ENCODE measurements at places on chromosomes 6 and 20.

GRCh38 chr6:2127484-2127911, 117.9 kb downstream of the GMDS start:
- no peak for DNase-seq

DNA sequence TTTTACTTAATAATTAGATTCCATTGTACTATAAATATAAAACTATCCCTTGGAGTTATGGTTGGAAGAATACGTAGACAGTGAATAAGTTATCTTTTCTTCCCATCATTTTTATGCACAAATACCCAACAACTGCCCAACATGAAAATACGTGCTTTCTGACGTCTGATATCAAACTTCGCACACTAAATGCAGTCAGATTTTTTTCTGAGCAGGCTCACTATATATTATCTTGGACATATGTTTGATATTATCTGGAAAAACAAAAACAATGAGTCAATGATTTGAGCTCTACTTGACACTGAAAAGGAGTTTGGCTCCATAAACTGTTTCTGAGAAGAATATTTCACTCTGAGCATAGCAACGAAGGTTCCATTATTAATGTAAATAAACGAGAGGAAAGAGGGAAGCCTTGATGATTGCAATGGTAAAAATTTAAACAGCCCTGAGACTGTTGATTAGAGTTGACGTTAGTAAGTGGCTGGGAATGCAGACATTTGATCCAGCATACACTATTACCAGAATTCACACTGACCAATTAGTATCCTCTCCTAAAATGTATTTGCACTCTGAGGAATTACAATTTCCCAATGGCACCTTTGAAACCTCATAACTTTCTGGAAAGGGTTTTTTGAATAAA, 1090.0 kb downstream of the EPHA7 start:
- DNase-seq: no peak

DNA sequence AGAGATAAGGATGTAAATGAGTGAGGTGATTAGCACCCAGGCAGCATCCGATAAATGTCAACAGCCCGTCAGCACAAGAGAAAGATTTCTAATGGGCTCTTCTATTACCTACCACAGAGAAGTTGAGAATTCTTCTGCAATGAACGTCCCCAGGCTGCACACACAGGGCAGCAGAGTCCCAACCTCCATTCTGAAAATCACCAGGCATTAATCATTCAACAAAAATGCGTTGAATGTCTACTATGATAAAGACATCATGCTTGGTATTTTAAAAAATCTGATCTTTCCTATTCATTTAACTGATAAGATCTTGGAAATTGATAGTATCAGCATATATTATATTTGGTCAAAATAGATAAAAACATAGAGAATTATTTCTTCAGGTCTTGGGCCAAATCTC, 59.5 kb upstream of the VGLL2 start:
- DNase-seq: no peak

DNA sequence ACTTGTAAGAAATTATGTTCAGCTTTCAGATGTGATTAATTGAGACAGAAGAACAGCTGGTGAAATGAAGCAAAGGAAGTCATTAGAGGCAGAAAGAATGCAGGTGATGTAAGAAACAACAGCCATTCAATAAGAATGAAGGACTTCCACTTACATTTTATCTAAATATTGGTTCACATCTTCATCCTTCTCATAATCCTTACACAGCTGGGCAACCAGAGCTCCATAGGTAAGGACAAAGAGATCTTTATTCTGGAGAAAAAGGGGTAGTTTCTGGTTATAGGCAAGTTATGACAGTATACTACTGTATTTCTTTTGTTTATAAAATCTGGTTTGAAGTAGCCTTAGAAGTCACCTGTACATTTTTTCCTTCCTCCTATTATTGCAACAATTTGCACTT, 2.3 kb downstream of the TRAPPC3L start:
- DNase-seq: no peak

DNA sequence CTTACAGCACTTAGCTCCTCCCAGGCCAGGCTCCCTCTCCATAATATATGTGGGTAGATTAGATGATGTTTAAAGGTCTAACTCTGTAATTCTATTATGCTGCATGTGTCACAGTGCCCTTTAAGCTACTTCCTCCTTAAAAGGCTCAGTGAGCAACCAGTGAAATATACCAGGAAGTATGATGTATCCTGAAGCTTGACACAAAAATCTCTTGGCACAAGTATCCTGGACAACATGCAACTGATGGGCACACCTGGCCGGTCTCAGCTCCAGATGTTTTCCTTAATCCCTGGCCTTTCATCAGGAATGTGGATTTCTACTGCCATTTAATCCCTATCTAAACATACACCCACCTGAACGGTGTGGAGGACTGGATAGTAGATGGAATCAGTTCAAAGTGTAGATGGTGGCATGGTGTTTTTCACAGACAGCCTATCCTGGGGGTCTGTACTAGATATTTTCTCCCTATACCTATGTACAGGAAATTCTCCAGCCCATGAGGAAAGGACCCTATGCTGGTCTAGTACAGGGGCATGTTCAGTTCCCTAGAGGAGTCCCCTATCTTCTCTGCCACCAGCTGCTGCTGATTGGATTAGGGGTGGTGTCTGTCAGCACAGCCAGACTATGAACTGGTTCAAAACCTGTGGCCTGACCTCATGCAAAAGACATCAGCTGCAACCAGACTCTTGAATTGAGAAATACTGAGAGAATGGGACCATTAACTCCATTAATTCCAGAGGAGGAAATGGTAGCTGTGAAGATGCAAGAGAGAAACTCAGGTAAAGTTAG, 59.4 kb upstream of the CITED2 start:
- no peak for DNase-seq

DNA sequence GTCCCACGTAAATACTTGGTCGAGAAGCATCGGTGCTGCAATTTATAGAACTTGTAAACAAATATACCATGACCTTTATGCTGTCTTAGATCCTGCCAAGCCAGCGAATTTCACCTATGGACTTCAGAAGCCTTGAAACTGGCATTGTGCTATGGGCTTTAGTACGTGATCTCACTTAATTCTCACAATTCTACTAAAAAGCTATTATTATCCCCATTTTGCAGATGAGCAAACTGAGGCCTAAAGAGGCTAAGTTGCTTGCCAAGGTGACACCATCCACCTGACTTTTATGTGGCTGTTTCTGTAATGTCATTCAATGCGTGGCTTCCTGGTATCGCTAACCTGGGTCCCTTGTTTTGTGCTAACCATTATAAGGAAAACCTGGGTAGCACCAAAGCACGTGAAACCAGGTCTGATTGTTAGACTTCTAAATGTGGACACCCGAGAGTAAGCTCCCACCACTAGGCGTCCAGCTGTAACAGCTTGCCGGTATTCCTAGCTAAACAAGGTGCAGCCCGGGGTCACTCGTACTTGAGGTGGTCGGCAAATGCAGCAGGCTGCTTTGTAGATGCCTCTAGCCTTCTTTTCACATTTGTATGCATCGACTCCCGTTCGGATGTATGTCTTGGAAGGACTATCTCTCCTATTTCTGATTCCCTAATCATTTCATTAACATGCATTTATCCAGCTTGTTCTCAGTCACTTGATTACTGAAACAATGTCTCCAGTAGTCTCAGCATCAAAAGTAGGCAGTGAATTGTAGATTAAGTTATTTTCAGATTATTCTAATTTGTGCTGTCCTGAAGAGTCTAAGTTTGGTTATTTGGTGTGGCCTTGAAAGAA, 1.1 kb downstream of the SYNJ2 start:
- DNase-seq: no peak

DNA sequence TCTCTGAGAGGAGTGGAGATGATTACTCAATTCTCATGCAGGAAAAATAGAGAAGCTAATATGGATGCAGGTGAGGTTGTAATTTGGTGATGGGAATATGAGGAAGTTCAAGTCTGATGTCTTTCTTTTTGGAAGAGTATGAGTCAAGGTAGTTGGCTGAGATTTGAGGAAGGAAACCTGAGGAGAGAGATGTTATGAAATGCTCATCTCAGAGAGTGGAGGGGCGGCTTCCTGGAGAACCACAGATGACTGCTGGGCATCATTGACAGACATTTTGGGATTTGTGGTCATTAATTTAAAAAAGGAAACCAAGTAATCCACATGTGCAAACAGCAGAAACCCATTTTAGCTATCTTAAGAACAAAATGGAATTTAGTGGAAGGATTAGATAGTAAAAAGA, 72.5 kb upstream of the UST start:
- DNase-seq: no peak

DNA sequence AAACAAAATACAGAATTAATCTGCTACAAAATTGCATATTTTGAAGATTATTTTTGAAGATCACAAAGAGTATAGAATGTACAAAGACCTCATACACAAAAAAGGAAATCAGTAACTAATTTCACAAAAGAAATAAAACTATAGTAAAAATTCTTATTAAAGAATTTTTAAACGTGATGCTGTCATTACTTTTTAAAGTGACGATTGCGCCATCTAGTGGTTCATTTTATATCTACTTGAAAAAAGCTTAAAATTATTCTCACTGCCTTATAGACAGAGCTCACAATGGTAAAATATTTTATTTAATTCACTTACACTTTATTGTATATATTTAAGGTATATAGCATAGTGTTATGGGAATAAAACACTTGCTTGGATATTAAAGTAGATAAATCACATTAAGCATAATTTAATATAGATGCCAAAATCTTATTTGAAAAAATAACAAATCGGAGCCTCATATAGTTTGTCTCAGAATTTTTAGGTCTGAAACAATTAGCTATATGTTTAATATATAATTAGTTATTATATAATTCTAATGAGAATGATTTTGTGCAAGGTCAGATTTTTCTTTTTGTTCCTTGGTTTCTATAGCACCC, 128.8 kb downstream of the PHF3 start:
- no peak for DNase-seq

- no peak for DNase-seq
Observed at GRCh38 chr20:9518576-9519175, 4.3 kb downstream of the LAMP5 start.

GRCh38 chr20:63008541-63009044, 1.8 kb upstream of the BHLHE23 start:
- DNase-seq: no peak

DNA sequence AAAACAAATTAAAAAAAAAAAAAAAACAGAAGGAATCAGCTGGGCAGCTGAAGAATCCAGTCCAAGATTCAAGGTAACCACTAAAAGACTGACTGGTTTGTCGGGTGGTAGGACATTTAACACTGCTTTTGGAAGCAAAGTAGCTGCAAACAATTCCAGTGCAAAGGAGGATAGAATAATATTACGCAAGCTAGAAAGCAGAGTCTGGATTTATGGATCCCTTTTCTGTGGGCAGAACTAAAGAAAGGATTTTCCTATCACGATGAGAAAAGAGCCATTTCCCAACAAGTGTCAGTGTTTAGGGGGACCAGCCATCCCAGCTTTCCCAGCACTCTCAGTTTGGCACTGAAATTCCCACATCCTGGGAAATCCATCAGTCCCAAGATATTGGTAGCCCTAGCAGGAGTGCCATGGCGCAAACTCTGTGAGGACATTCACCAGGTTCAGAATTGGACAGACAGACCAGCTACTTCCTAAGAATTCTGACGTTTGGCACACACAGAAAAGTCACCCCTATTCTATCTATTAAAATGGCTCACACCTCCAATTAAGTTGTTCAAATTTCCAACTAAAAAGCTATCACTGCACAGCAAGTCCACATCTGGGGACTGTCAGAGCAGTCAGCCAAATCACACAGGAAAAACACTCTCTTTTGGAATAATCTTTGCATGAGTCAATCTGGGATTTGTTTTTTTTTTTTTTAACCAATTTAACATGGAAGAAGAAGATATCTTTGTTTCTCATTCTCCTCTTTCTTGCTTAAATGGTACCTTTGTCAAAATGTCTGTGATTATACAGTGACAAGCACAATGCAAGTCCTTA, 356.8 kb upstream of the ARID1B start:
- no peak for DNase-seq

DNA sequence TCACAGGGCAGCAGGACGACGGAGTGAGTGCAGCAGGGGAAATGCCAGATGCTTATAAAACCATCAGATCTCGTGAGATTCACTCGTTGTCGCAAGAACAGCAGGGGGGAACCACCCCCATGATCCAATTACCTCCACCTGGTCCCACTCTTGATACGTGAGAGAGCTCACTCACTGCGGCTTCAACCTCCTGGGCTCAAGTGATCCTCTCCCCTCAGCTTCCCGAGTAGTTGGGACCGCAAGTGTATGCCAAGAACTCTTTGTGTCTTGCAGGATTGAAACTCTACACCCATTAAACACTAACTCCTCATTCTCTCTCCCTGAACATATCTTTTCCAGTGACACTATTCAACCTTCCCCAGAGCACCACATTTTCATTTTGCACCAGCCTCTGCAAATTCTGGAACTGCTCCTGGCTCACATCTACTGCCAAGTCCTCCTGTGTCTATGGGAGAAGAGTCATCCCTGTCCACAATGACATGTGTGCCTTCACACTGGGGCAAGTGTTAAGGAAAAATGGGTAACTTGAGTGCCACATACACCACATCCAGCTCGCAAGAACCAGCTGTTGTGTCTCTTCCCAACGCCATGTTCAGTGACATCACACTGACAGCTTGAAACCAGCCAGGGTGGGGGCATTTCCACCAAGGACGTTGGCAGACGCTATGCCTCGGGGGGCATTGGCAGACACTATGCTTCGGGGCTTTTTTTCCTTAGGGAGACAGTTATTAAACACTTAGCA, 14.7 kb upstream of the TAF4 start:
- no peak for DNase-seq
